ENCODE measurements at places on chromosomes 13 and 19. TPM values are rescaled to one million over a fixed set of nuclear protein-coding genes. Genes with fewer than 3 reads are reported as not detected.

The PSG2 gene
- not detected for total RNA-seq

The KMT5C gene
- 16.7 TPM for total RNA-seq

The ATXN8OS gene
- total RNA-seq, result not detected

The PGLYRP1 gene
- not detected for total RNA-seq

The TMEM272 gene
- not detected for total RNA-seq

The KLHL1 gene
- 0.03 TPM for total RNA-seq

The CFD gene
- 3.5 TPM for total RNA-seq

The CACNG7 gene
- total RNA-seq, result 0.11 TPM

The CEACAM6 gene
- not detected for total RNA-seq

The RASAL3 gene
- total RNA-seq, result not detected

The C13orf46 gene
- 0.82 TPM for total RNA-seq
